ENCODE measurements at places on chromosomes 1 and 21. TPM values are rescaled to one million over a fixed set of nuclear protein-coding genes. Genes with fewer than 3 reads are reported as not detected.

Gene TMEM82
- total RNA-seq = not detected

Gene SLC2A5
- total RNA-seq = not detected

Gene ABCB10
- total RNA-seq = 19.8 TPM

Gene LAPTM5
- total RNA-seq = 73.0 TPM

Gene MAP3K21
- total RNA-seq = 0.95 TPM

Gene PDE9A
- total RNA-seq = 1.5 TPM

Gene RNU1-2
- total RNA-seq = 1,319 TPM

Gene CDA
- not detected for total RNA-seq

Gene TMEM52
- total RNA-seq = 1.6 TPM

Gene CLDN14
- total RNA-seq = 1.0 TPM

Gene SMIM1
- total RNA-seq = 1.2 TPM

Gene IGSF5
- total RNA-seq = not detected

Gene PPIAL4G
- total RNA-seq = not detected

Gene HEYL
- total RNA-seq = not detected

Gene PI4KB
- total RNA-seq = 58.3 TPM

Gene ZNF593OS
- total RNA-seq = not detected

Gene LCE1B
- total RNA-seq = not detected

Gene CFAP141
- total RNA-seq = not detected

Gene RNU1-3
- 2,019 TPM for total RNA-seq

Gene KRTAP10-11
- not detected for total RNA-seq

Gene OR6N1
- not detected for total RNA-seq

Gene B3GALT5
- total RNA-seq = not detected

Gene C1orf53
- 3.5 TPM for total RNA-seq

Gene XCL2
- total RNA-seq = not detected

Gene RHD
- total RNA-seq = not detected

Gene RPTN
- not detected for total RNA-seq

Gene DTL
- total RNA-seq = 26.5 TPM

Gene GJA8
- not detected for total RNA-seq

Gene RAB42
- total RNA-seq = 1.2 TPM

Gene CAPN8
- not detected for total RNA-seq

Gene GJA5
- 0.55 TPM for total RNA-seq

Gene FALEC
- total RNA-seq = not detected

Gene BMP8A
- total RNA-seq = 0.44 TPM

Gene DDX20
- 15.9 TPM for total RNA-seq

Gene HPCA
- total RNA-seq = not detected

Gene PSMB2
- total RNA-seq = 93.6 TPM

Gene ELAVL4
- not detected for total RNA-seq

Gene CLCA1
- not detected for total RNA-seq

Gene MMEL1
- 1.1 TPM for total RNA-seq

Gene LDLRAD1
- total RNA-seq = not detected

Gene HES4
- total RNA-seq = 32.0 TPM

Gene PLEKHG5
- total RNA-seq = 68.3 TPM

Gene MACF1
- 566 TPM for total RNA-seq

Gene RNU1-1
- total RNA-seq = 2,019 TPM

Gene HTR1D
- 1.5 TPM for total RNA-seq

Gene AADACL4
- not detected for total RNA-seq

Gene S100A14
- not detected for total RNA-seq
